Stimulated activated CD8-positive, alpha-beta memory T cell treated with anti-CD3 and anti-CD28 coated beads, Interleukin-15, amount 100 ng/mL, for 24 hours (primary cell): ENCODE measurements at places on chromosomes 4 and X.

DNA sequence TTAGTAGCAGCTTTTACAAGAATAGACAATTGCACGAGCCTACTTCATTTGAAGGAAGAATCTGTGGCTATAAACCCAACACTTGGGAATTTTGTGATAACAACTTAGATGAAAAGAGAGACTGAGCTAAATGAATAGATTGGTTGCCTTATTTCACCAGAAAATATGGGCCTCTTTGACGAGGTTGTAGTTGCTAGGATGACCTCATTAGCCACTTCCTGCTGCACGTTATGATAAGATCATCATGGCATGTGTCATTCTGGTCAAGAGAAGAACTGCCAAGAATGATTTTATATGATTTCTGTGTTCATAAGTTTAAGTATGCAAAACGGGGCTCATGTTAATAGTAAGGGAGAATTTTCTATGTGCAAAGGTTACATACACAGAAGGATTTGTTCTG, 321.9 kb upstream of the GIMD1 start:
- no peak for DNase-seq

GRCh38 chrX:22059775-22060174, 27.6 kb downstream of the PHEX start:
- no peak for DNase-seq

- no peak for DNase-seq
These were observed 525.4 kb downstream of the CENPC start for GRCh38 chr4:67019686-67020437.

- DNase-seq, result no peak
These were observed 19.0 kb downstream of the DGKQ start for GRCh38 chr4:954211-955020.

GRCh38 chrX:318739-319578, at the start of gene GTPBP6:
GTPBP6 (minus strand) TSS chrX:318796; CDS start chrX:318787, 9 bp downstream.
- peak; percentile 87 for DNase-seq
